ENCODE measurements at places on chromosomes 6 and 20. TPM values are rescaled to one million over a fixed set of nuclear protein-coding genes. Genes with fewer than 3 reads are reported as not detected.

Gene MAFB
- 0.15 TPM for total RNA-seq

Gene SMAP1
- 17.9 TPM for total RNA-seq

Gene TRIM31
- total RNA-seq = 0.72 TPM

Gene NR2E1
- total RNA-seq = 0.05 TPM

Gene EDN3
- total RNA-seq = 2.9 TPM

Gene TRIM15
- total RNA-seq = 0.03 TPM

Gene CDYL
- 20.7 TPM for total RNA-seq

Gene UNC5CL
- 0.65 TPM for total RNA-seq

Gene IL20RA
- not detected for total RNA-seq

Gene BMP5
- total RNA-seq = not detected

Gene FLRT3
- total RNA-seq = 2.4 TPM

Gene MLN
- total RNA-seq = not detected

Gene HLA-F
- total RNA-seq = 5.1 TPM

Gene NEDD9
- 56.4 TPM for total RNA-seq

Data from A549 treated with AZD2906 at 1 μM for 4 hours (cell line).